ENCODE measurements at places on chromosomes 6 and 20. TPM values are rescaled to one million over a fixed set of nuclear protein-coding genes. Genes with fewer than 3 reads are reported as not detected.

- DNase-seq, result no peak
These were observed 35.3 kb upstream of the CCND3 start for GRCh38 chr6:41976794-41977484.

- DNase-seq, result no peak
These were observed 85.6 kb upstream of the SSTR4 start for GRCh38 chr20:22949331-22950109.

GRCh38 chr20:62980970-62981369 lies 25.8 kb downstream of the BHLHE23 start:
- no peak for DNase-seq

GRCh38 chr6:39934131-39934757 lies at the start of gene MOCS1:
MOCS1 (minus strand) TSS chr6:39934462; CDS start chr6:39934417, 45 bp downstream.
- peak; percentile 80 for DNase-seq

DNA sequence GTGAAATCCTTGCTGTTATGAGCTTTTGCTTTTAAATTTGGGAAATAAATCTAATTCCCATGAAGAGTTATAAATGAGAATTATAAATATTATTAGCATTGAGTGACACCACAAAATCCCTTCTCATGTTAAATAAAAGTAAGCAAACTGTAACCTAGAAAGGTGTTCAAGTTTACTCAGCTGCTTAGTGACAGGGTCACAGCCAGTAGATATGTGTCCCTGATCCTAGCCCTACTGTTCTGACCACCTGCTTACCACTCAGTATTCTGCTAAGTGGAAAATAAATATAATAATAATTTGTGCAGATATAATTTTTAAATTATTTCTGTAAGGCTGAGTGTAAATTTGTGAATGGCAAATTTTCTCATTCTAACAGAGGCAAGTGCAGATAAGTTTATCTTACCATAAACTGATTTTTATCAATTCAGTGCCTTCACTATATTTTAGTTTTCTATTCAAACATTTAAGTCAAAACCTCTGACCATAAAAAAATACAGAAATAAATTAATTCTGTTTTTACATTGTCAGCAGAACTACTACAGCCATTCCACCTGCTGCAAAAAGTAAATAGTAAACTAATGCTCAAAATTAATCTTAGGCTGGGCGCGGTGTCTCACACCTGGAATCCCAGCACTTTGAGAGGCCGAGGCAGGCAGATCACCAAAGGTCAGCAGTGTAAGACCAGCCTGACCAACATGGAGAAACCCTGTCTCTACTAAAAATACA lies 118.2 kb downstream of the TENT5A start:
- no peak for DNase-seq

- no peak for DNase-seq
These were observed 63.0 kb downstream of the HIVEP1 start for GRCh38 chr6:12075067-12075563.

DNA sequence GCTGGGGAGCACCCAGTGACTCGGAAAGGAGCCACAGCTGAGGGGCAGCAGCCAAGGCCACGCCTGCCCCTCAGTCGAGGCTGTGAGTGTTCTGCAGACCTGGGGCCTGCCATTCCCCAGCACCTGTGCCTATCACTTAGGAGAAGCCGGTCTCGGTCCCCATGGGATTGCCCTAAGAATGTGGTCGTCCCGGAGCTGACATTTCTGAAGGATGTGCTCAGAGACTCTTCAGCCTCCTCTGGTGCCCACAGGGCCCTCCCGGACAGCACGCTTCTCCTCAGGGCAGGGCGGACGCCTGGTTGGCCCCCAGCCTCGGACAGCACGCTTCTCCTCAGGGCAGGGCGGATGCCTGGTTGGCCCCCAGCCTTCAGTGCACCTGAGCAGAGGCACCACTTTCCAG lies 223.9 kb downstream of the ERMARD start:
- no peak for DNase-seq

DNA sequence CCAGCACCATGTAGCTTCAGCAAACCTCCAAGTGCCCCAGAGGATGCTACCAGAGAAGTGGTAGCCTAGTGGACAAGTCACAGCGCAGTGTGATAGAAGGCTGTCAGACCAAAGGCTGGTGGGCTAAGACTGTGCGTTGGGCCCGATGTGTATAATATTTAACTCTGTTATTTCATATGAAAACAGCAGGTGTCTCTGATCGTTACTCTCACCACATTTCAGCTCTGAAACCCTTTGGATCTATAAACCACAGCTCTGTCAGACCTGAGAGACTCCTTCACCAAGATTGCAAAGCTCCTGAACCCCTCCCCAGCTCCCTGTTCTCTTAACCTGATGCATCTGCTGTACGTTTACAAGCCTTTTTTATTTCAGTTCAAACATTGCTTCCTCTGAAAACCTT lies 43.8 kb downstream of the ISM1 start:
- DNase-seq, result no peak

GRCh38 chr20:278607-279571 lies 11.7 kb downstream of the C20orf96 start:
- no peak for DNase-seq

- no peak for DNase-seq
These were observed 10.0 kb upstream of the POU3F2 start for GRCh38 chr6:98824162-98824901.

DNA sequence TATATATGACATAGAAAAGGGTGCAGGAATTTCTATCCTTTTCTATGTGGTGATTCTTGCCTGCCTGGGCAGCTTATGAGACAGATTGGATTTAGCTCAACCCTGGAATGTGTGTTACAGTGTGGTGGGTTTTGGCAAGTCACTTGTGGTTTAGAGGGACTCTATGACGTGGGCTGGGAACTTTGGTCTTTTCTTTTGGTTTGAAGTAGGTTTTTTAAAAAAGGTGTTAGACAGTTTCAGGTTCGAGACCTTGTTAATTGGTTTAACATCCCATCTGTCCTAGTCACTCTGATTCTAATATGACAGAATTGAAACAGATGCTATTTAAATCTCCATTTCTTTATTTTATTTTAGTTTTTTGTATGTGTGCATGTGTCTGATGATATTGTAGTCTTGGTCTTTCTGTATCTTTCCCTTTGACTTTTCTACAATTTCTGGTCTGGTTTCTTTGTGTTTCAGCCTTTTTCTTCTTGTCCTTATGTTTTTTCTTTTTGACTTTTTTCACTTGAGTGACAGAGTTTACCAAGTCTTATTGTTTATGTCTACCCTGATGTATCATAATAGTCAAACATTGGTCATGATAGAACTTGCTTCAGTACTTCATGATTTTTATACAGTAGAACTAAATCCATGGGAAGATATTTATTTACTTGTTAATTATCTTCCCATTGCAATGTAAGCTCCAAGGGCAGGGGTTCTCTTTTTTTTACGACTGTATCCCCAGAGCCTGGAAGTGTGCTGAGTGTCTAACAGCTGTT lies 174.3 kb downstream of the CDKAL1 start:
- DNase-seq, result no peak

GRCh38 chr20:51444467-51444866 lies 98.1 kb downstream of the NFATC2 start:
- DNase-seq, result no peak

- DNase-seq, result no peak
These were observed 333.3 kb upstream of the CNR1 start for GRCh38 chr6:88499436-88499835.

DNA sequence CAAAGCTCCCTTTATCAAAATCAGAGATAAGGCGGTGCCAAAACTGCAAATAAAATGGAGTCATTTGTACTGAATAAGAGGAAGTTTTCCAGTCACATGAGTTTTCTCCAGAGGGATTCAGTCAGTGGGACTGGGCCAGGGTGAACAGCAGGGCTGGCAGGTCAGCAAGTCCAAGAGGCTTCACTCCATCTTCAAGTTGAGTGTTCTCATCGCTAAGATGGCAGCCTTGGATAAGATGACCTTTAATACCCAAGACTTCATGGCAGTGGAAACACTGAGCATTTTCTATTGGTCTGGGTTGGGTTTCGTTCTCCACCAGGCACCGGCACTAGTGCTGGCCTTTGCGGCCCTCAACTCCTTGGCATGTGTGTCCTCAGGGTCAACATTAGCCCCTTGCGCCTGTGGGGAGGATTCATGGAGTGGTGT lies 29.3 kb upstream of the IGF2R start:
- DNase-seq, result no peak

DNA sequence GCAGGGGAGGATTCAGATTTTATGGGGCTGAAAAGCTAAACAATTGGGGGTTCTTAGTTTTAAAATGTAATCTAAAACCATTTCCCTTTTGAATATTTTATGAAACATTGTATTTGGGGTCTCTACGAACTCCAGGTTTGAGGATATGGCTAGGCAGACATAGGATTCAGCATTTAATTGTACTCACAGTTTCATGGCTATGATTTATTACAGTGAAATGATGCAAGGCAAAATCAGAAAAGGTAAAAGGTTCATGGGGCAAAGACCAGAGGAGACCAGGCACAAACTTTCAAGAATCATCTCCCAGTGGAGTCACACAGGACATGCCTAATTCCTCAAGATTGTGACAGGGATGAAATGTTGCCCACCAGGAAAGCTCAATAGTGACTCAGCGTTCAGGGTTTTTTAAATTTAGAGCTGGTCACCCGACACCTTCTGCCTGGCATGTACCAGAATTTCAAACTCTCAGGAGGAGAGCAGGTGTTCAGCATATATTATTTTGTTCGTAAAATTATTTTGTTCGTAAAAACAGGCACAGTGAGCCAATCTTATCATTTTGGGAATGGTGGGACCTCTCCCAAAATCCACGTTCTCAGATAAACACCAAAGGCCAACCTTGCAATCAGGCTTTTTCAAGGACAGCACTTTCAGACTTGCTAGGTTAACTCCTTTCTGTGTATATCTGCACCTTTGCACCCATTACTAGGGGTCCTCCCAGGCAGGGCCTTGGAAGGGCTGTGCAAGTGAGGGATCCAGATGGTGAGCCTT lies 270.3 kb downstream of the NKAIN2 start:
- DNase-seq, result no peak

DNA sequence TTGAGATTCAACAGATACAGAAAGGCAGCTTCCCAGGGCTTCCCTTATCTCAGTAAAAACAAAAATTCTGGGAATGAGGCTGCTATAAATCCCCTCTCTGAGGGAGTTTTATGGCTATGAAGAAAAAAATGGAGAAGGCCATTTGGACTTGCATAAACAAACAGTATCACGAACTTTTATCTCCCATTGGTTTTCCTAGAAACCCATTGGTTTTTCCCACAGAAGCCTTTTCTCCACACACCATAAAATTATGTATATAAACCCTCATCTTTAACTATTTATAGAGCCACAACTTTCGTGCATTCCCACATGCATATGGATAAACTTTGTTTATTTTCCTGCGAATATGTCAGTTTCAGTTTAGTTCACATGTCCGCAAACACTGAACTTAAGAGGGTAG lies 36.2 kb upstream of the BTBD3 start:
- DNase-seq, result no peak

DNA sequence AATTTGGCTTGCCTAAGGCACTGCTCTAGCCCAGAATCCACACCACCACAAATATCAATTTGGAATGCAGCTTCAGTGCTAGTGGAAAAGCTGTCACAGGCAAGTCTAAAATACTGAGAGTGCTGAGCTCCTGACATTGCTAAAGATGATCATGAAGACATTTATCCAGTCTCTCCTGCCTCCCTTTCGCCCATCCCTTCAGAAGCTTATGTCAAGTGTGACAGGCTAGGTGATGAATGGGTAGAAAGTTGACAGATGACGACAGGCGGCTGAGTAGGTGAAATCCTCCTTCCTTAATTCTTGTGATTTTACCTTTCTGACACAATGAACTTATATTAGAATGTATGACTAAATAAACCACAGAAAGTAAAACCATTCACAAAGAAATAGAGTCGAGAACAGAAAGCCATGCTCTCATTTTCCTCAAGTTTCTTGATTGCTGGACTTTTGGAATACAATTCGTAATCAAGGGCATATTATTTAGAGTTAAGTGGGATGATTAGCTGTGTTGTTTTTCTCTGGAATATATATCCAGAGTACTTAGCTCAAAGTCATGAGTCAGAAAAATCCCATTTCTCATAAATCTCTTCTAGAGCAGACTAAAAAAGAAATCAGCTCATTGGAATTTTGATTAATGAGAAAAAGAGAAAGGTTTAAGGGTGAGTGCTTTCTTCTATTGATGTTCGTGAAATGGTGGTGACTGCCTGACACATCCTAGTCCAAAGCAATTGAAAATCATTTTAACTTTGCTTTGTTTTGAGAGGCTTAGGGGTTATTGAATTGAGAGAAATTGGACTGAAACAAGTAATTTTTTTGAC lies 1228.2 kb upstream of the CITED2 start:
- no peak for DNase-seq

DNA sequence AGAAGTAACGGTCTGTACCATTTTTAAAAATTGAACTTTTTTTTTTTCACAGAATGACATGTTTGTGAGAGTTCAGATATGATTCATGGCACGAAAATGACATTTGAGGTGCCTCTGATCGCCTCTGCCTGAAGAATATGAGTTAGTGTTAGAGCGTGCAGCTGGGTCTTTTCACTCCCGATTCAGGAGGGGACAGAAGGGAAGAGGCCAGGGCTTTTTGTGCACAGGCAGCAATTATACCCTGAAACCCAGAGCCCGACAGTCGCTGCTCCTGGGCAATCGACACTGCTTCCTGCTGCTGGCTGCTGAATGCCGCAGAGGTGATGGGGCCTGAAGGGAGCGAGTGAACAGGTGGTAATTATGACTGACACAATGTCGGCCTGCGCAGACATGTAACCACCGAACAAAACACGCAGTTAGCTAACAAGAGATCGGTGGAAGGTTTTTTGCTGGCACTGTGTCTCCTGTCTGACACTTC lies 652.0 kb upstream of the NOX3 start:
- no peak for DNase-seq

DNA sequence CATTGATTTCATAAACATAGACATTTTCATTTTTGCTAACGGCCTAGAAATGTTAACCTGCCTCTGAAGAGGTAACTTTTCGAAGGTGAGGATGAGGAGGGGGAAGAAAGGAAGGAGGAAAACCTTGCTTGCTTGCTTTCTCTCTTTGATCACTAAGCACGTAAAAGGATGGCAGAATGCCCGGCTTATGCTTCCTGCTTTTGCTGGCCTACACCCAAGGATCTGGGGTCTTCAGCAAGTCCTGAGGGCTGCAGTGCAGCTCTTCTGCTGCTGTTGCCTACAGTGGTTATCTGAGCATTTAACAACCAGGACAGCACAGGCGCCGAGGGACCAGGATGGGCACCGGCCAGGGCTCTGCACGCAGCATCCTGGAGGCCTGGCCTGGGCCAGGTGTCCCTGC lies 150.8 kb upstream of the TAB2 start:
- DNase-seq, result no peak

Gene CDH22
- total RNA-seq, result 1.0 TPM

Gene C4B
- total RNA-seq, result 266 TPM

Gene SLC25A27
- total RNA-seq, result 47.4 TPM

Gene ECT2L
- 1.1 TPM for total RNA-seq

Gene AP5S1
- total RNA-seq, result 20.7 TPM

Gene HEY2
- 1.5 TPM for total RNA-seq

Measured in tibial nerve (tissue), 4 donors.